ENCODE measurements at places on chromosomes 2 and 18.

- peak overlapping the region; percentile 77 for H3K4me3 ChIP-seq
- H3K27me3 ChIP-seq, result no peaks in the 10 kb centered on the region
- peaks cover 16% of the 10 kb centered on the region for H3K4me1 ChIP-seq
- peak overlapping the region; percentile 97 for H3K27ac ChIP-seq
- peak; percentile 57 for DNase-seq
- H3K36me3 ChIP-seq, result peaks cover 20% of the 10 kb centered on the region
These were observed 23.9 kb downstream of the PECR start for GRCh38 chr2:216057688-216058193.

DNA sequence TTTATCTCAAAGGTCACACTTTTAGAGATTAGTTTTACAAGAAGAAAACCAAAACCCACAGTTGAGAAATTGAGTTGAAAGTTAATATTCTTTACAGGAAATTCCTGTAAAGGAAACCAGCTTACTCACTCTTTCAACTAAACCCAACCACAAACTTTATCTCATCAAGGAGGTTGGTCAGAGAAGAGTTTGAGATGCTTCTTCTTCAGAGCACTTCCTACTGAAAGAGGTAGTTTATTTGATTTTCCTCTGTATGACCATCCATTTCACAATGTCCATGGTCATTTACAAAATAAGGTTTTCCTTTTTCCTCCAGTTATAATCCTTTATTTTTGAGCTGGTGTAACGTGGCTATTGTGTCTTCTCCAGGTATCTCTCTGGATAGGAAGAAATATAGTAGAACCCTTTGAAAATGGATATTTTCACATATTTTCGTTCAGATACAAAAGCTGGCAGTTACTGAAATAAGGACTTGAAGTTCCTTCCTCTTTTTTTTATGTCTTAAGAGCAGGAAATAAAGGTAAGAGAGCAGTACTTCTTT, 4.5 kb upstream of the IL18RAP start:
- H3K27ac ChIP-seq, result peak overlapping the region; percentile 95
- H3K36me3 ChIP-seq, result peaks cover 5% of the 10 kb centered on the region
- H3K4me3 ChIP-seq, result peak overlapping the region; percentile 56

- H3K4me3 ChIP-seq, result peak overlapping the region; percentile 79
- no peaks in the 10 kb centered on the region for H3K27me3 ChIP-seq
- DNase-seq, result peak; percentile 76
- peaks cover 23% of the 10 kb centered on the region for H3K4me1 ChIP-seq
- peaks cover 3% of the 10 kb centered on the region for H3K36me3 ChIP-seq
- H3K27ac ChIP-seq, result peak overlapping the region; percentile 98
These were observed 71.7 kb downstream of the NCAPH start for GRCh38 chr2:96407041-96407918.

GRCh38 chr2:228699400-228699799, 517.9 kb upstream of the SPHKAP start:
- H3K36me3 ChIP-seq, result no peaks in the 10 kb centered on the region
- no peaks in the 10 kb centered on the region for H3K27me3 ChIP-seq

DNA sequence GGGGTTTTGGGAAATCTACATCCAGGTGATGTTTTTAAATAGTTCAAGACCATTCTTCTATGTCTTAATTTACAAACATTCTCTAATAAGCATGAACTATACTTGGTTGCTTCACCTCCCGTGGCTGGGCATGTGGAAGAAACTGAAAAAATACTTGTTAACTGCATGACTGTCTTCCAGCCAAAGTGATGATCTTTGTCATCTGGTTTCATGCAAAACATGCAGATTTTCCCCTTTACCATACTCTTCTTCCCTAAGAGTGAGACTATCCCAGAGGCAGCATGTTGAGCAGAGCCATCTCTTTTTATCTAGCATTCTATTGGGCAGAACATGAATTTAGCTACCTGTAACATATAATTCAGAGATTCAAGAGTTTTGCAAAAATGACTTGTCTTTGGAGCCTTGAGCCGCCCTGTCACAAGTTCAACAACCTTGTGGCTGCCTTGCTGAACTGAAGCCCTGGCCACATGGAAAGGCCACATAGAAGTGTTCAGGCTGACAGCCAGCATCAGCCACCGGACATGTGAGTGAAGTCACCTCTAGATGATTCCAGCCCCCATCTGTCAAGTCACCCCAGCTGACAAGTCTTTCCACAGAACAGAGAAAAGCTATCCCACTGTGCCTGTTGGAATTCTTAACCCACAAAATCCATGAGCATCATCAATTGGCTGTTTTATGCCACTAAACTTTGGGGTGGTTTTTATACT, 142.8 kb downstream of the ANKRD44 start:
- DNase-seq, result no peak
- peaks cover 60% of the 10 kb centered on the region for H3K4me1 ChIP-seq
- no peak overlapping the region for H3K4me3 ChIP-seq
- peaks cover 19% of the 10 kb centered on the region for H3K36me3 ChIP-seq
